ENCODE measurements at places on chromosomes 12 and 14. TPM values are rescaled to one million over a fixed set of nuclear protein-coding genes. Genes with fewer than 3 reads are reported as not detected.
A peak's percentile ranks its signal among the peaks of the same experiment; 100 is the strongest.

DNA sequence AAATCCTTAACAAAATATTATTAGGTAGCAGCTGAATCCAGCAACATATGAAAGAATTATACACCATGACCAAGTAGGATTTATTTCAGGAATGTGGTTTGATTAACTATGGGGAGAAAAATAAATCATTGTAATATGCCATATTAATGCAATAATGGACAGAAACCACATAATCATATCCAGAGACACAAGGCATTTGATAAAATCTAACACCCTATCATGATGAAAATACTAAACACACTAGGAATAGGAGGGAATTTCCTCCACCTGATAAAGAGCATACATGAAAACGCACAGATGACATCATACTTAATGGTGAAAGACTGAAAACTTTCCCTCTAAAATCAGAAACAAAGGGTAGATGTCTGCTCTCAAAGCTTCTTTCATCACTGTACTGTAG lies 238.9 kb downstream of the PHLDA1 start:
- peak overlapping the region; percentile 97 for H3K27ac ChIP-seq
- no peaks in the 10 kb centered on the region for H3K27me3 ChIP-seq
- peak overlapping the region; percentile 42 for H3K4me3 ChIP-seq
- DNase-seq = no peak
- peaks cover 15% of the 10 kb centered on the region for H3K36me3 ChIP-seq
- H3K4me1 ChIP-seq = peaks cover 40% of the 10 kb centered on the region

- no peak overlapping the region for H3K4me3 ChIP-seq
- DNase-seq = no peak
- no peaks in the 10 kb centered on the region for H3K27me3 ChIP-seq
- H3K4me1 ChIP-seq = no peaks in the 10 kb centered on the region
These were observed 90.9 kb downstream of the ACTN1 start for GRCh38 chr14:68888025-68888850.

DNA sequence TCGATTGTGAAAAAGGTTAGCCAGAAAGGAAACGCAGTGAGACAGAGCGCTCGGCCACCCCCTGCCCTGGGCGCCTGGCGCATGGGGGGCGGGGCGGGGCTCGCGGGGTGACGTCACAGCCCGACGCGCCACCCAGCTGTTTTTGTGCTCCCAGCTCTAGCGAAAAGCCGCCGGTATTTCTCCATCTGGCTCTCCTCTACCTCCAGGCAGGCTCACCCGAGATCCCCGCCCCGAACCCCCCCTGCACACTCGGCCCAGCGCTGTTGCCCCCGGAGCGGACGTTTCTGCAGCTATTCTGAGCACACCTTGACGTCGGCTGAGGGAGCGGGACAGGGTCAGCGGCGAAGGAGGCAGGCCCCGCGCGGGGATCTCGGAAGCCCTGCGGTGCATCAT lies at the start of gene GABARAPL1:
Gene GABARAPL1 (plus strand): TSS at position 139 of the 393 bp plus-strand sequence. CDS start 253 bp downstream, at position 392.
- peak within 1 kb of the TSS; percentile 95 for H3K4me3 ChIP-seq

GRCh38 chr14:104889375-104889757 lies 24.3 kb downstream of the CEP170B start:
- H3K4me1 ChIP-seq = no peaks in the 10 kb centered on the region
- H3K27ac ChIP-seq = no peak overlapping the region
- no peak overlapping the region for H3K4me3 ChIP-seq
- no peak for DNase-seq
- H3K27me3 ChIP-seq = no peaks in the 10 kb centered on the region

DNA sequence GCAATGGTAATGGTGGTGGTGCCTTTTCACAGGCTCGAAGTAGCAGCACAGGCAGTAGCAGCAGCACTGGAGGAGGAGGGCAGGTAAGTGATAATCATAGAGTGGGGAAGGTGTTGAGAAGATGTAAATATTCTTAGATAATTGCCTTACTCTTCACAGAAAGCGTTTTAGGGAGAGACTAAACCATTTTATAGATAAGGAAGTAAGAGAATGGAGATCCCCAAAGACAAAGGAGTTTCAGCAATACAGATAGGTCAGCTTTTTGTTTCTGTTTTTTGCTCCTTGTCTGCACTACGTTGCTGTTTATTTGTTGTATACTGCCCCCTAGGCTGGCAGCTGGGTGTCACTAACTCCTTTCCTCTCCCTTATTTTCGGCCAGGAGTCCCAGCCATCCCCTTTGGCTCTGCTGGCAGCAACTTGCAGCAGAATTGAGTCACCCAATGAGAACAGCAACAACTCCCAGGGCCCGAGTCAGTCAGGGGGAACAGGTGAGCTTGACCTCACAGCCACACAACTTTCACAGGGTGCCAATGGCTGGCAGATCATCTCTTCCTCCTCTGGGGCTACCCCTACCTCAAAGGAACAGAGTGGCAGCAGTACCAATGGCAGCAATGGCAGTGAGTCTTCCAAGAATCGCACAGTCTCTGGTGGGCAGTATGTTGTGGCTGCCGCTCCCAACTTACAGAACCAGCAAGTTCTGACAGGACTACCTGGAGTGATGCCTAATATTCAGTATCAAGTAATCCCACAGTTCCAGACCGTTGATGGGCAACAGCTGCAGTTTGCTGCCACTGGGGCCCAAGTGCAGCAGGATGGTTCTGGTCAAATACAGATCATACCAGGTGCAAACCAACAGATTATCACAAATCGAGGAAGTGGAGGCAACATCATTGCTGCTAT lies 2.0 kb downstream of the SP1 start:
- H3K27me3 ChIP-seq = no peaks in the 10 kb centered on the region
- H3K36me3 ChIP-seq = peaks cover 18% of the 10 kb centered on the region
- no peak for DNase-seq
- peaks cover 40% of the 10 kb centered on the region for H3K4me1 ChIP-seq
- peak overlapping the region; percentile 90 for H3K27ac ChIP-seq
- peak overlapping the region; percentile 97 for H3K4me3 ChIP-seq

GRCh38 chr14:22532345-22533056 lies 56.5 kb downstream of the DAD1 start:
- no peak for DNase-seq
- H3K27me3 ChIP-seq = no peaks in the 10 kb centered on the region
- peak overlapping the region; percentile 79 for H3K4me3 ChIP-seq
- H3K36me3 ChIP-seq = peaks cover 13% of the 10 kb centered on the region
- peaks cover 38% of the 10 kb centered on the region for H3K4me1 ChIP-seq

DNA sequence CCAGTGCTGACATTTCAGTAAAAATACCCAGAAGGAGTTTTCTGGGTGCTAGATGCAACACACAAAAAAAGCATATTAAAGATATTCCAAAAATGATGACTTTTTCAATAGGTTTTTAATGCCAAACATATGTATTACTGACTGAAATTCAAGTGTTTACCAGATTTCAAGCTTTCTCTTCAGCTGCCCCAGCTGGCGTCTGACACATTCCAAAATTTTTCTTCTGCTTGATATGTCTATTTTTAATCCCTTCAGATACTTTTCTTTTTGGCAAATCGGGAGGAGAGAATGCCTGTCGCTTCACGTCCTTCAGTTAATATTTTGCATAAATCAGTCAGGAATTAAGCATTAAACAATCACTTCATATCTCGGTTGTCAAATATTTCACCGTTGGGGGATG lies 7.1 kb upstream of the CCDC60 start:
- no peaks in the 10 kb centered on the region for H3K36me3 ChIP-seq
- H3K4me1 ChIP-seq = no peaks in the 10 kb centered on the region
- no peak overlapping the region for H3K27ac ChIP-seq
- no peak overlapping the region for H3K4me3 ChIP-seq
- DNase-seq = no peak

DNA sequence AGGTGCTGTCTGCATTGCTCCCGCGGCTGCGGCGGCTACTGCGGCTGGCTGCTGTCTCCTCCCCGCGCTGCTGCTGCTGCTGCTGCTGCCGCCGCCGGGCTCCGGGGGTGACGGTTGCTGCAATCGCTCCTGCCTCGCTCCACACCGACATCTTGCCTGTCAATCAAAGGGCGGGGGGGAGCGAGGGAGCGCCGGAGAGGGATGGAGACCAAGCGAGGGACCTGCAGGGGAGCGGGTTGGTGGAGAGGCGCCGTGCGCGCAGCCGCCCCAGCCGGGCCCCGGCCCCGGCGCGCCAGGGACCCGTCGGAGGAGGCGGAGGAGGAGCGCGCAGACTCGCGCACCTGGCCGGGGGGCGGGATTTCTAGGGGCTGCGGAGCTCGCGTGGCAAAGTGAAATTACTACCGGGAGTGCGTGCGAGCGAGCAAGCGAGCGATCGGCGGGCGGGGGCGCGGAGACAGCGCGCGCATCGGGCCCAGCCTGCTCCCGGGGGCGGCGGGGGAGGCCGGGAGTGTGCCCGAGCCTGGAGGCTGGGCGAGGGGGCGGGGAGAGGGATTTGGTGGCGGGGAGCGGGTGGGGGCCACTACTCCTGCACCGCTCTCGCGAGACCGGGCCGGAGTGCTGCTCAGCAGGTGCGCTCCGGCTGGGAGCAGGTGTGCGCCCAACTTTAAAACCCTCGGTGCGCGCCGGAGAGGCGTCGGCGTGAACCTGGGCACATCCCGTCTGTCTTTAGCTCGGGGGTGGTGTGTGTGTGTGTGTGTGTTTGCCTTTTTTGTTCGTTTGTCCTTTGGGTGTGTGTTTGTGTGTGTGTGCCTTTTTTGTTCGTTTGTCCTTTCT lies at the start of gene KSR2:
Gene KSR2 (minus strand): TSS at position 165 of the 834 bp plus-strand sequence. CDS start 735 bp downstream, outside the sequence.
- peak within 1 kb of the TSS; percentile 67 for H3K4me3 ChIP-seq
- H3K4me1 ChIP-seq = peaks cover 3% of the 10 kb centered on the region
- peaks cover 52% of the 10 kb centered on the region for H3K27me3 ChIP-seq
- no peak for DNase-seq
- H3K36me3 ChIP-seq = peaks cover 5% of the 10 kb centered on the region

GRCh38 chr12:60194678-60195077 lies 598.8 kb downstream of the SLC16A7 start:
- no peak overlapping the region for H3K27ac ChIP-seq
- DNase-seq = no peak
- no peak overlapping the region for H3K4me3 ChIP-seq
- H3K4me1 ChIP-seq = no peaks in the 10 kb centered on the region
- H3K27me3 ChIP-seq = no peaks in the 10 kb centered on the region

GRCh38 chr14:44565968-44566367 lies 58.9 kb upstream of the FSCB start:
- no peak overlapping the region for H3K27ac ChIP-seq
- H3K27me3 ChIP-seq = no peaks in the 10 kb centered on the region
- DNase-seq = no peak

DNA sequence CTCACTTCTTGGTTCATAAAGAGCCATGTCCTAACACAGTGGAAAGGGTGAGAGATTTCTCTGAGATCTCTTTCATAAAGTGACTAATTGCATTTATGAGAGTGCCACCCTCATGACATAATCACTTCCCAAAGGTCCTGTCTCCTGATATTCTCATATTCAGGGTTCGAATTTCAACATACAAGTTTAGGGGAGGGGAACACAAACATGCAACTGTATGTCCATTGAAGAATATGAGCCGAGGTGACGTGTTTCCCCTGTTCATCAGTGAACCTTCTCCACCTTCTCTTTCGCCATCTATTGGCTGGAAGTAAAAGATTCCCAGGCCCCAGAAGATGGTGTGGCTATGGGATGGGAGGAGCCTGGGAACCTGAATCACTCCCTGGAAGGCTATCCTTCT lies 354.2 kb upstream of the ATP2B1 start:
- no peak overlapping the region for H3K27ac ChIP-seq
- no peak overlapping the region for H3K4me3 ChIP-seq
- peaks cover 7% of the 10 kb centered on the region for H3K27me3 ChIP-seq
- H3K36me3 ChIP-seq = no peaks in the 10 kb centered on the region

GRCh38 chr14:100679707-100680438 lies 46.8 kb upstream of the DLK1 start:
- H3K27me3 ChIP-seq = no peaks in the 10 kb centered on the region
- no peak for DNase-seq
- no peak overlapping the region for H3K27ac ChIP-seq

TMEM260 gene
- 26.5 TPM for total RNA-seq

ANKS1B gene
- total RNA-seq = not detected

TNFAIP2 gene
- total RNA-seq = 9.6 TPM

DACT1 gene
- total RNA-seq = not detected

LRFN5 gene
- not detected for total RNA-seq

LHX5 gene
- not detected for total RNA-seq

RND1 gene
- 3.7 TPM for total RNA-seq

Measured in natural killer cell treated with Interleukin-12 subunit alpha and Interleukin-12 subunit beta and Interleukin-15 and Interleukin-18, amount 100 ng/mL, for 72 hours (primary cell).